CD4-positive, alpha-beta T cell treated with Interleukin-10 for 1 hour (primary cell): ENCODE measurements at places on chromosomes 5 and 9.
A peak's percentile ranks its signal among the peaks of the same experiment; 100 is the strongest.

DNA sequence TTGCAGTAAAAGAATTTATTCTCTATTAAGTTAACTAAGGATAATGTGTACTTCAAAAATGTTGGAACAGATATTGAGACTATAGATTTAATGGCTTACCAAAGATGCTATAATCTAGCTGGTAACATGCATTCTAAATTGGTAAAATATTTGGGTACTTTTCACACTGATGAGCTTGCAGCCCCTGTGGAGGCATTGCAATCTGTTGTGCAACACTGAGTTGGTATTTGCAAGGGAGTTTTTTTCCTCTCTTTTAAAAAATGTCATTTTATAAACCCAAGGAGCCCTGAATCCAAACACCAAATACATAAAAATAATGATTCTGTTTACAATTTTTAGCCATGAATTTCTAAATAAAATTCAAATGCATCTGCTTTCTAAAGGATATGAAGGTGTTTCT, 944.8 kb downstream of the DTWD2 start:
- no peak for DNase-seq

DNA sequence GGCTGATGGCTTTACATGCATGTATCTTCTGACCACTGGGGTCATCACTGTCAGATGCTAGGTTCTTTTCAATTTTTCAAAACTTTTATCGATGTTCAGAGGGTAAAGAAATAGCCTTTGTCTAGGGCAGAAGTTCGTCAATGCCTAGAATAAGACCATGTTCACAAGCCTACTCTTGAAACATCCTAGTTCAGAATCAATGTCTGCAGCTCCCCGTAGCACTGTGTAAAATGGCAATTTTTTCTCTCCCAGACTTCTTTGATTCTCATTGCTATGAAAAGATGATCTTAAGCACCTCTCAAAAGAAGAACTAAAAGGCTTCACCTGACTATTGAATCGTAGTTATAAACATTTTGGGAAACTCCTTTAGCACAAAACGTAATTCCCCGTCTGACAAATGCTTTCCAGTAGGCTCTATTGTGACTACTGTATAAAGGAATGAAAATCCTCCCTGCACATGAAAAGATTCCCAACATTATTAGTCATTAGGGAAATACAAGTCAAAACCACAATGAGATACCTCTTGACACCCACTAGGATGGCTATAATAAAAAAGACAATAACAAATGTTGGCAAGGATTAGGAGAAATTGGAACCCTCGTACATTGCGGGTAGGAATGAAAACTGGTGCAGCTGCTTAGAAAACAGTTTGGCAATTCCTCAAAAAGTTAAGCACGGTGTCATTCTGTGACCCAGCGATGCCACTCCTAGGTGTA, 263.5 kb downstream of the ARHGAP26 start:
- DNase-seq: no peak

GRCh38 chr5:83752700-83753099, 32.0 kb upstream of the HAPLN1 start:
- DNase-seq: no peak

- peak; percentile 50 for DNase-seq
Observed at GRCh38 chr5:76849419-76850291, at the start of gene S100Z. S100Z (plus strand) TSS chr5:76850014; CDS start chr5:76875360, 25,346 bp downstream.

- no peak for DNase-seq
Observed at GRCh38 chr5:72221541-72221940, 98.5 kb downstream of the MRPS27 start.

DNA sequence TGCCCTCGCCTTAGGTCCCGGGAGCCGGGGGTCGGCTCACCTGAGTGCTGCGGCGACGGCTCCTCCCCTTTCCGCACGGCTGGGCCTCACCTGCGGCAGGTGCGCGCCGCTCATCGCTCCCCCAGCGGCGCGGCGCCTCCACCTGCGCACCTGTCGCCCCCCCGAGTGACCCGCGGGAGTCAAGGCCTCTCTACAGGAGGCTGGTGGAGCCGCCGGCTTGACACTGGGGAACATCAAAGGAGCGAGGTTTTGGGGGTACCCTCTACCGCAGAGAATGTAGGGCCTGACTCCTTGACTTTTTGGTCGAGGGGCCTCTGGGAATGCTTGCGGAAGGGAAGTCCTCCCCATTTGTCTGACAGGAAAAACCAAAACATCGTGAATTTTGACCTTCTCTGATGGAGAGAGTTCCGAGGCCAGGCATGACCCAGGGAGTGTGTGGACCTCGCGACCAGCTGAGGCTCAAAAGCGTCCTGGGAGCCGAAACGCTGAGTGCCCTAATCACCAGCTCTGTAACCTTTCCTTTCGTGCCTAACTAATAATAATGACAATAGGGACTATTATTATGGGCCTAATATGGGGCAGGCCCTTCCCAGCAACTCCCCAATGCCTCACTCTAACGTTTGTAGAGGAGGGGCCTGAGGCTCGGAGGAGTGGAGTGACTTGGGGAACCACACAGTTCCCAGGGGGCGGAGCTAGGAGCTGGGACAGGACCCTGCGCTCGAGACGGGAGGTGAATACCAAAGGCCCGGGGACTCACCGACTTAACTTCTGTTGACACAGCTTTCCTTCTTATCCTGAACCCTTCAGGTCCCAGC, 714 bp upstream of the IER5L start:
- DNase-seq: no peak

GRCh38 chr5:52825826-52826225, 38.1 kb downstream of the ITGA1 start:
- no peak for DNase-seq

- DNase-seq: no peak
Observed at GRCh38 chr5:36177715-36178523, 26.0 kb downstream of the SKP2 start.

- peak; percentile 82 for DNase-seq
Observed at GRCh38 chr9:112793213-112793810, 42.8 kb downstream of the SNX30 start.

- no peak for DNase-seq
Observed at GRCh38 chr5:56850423-56850822, 35.1 kb downstream of the MAP3K1 start.

GRCh38 chr9:108860764-108861163, 1.3 kb upstream of the ACTL7A start:
- DNase-seq: no peak

DNA sequence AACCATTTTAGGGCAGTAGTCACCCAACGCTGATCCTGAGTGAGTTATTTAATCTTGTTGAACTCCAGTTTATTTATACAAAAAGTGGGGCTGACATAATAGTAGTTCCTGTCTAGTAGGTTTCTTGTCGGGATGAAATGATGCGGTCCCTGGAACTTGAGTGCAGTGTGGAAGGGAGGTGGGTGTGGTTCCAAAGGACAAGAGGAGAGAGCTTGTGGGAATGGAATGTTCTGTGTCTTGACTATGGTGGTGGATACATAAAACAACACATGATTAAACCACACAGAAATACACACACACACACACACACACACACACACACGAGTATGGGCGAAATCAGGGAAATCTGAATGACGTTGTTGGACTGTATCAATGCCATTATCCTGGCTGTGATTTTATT, 66.1 kb upstream of the BARHL1 start:
- DNase-seq: no peak

- DNase-seq: no peak
Observed at GRCh38 chr5:14321936-14322335, 178.8 kb downstream of the TRIO start.

DNA sequence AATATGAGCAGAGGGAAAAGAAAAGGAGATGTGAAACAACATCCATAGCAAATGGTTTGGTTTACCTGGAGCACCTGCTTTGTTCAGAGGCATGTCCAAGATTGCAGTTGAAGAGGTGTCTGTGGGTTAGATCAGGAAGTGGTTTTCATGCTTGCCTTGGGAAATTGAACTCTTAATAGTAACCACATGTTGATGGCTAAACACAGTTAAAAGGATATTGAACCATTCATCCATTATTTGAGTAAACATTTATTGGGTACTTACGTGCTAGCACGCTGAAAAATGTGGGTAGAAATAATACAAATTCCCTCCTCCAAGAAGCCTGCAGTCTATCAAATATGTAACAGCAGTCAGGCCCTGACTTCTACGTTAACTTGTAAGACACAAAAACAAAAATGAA, 235.7 kb upstream of the TNC start:
- DNase-seq: no peak

DNA sequence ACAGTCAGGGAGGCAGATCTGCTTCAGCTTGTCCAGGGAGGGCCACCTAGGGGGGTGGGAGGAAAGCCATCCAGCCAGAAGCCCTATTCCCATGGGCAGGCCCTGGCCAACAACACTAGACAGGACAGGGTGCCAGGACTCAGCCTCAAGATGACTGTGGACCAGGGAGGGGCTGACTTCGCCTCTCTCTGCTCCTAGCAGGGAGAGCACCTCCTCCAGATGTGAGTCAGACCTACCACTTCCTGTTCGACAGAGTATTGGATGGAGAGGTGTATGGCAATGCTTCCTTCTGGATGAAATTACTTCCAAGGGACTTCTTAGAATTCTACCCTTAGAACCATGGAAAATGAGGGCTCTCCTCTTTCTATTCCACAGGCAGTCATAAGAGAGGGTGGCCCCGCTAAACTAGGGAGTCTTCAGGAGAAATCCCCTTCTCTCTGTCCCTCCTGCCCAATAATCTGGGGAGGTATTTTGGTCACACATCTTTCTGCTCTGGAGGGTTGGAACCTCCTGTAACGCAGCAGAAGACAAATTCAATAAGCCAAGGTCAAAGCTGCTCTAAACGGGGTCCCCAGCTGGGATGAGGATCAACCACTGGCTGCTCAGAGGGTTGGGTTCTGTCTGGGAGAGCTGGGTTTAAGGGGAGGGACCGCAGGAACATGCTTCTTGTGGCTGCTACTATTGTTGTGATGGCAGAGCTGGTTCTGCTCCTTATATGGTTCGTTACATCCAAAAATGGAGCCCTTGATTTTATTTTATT, 23.2 kb upstream of the RCL1 start:
- DNase-seq: no peak

DNA sequence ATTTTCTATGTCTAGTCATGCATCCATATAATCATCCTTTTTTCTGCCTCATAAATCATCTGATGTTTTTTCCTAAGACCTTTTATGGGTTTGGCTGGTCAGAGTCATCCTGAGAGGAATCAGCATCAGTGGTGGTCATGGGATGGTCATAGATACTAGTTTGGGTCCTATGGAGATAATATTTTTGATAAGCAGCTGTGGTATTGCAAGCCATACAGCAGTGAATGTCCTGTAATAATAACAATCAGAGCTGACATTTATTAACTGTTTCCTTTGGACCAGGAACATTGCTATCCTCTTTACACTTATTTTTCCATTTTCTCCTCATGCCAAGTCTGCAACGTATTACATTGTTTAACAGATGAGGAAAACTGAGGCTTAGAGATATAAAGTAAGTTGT, 83.1 kb downstream of the TEX10 start:
- DNase-seq: no peak

- peak; percentile 61 for DNase-seq
Observed at GRCh38 chr5:142783601-142784341, 13.6 kb downstream of the ARHGAP26 start.
